ENCODE measurements at places on chromosomes 1 and 21. TPM values are rescaled to one million over a fixed set of nuclear protein-coding genes. Genes with fewer than 3 reads are reported as not detected.

DNA sequence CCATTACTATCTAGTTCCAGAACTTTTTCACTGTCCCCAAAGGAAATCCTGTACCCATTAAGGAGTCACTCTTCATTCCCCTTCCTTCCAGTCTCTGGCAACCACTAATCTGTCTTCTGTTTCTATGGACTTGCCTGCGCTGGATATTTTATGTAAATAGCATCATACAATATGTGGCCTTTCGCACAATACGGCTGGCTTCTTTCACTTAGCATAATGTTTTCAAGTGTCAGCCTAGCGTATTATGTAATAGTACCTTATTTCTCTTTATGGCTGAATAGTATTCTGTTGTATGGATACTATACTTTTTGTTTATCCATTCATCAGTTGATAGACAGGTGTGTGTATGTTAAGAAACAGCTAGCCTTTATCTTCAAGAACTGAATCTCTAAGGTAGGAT lies 14.3 kb downstream of the ATF3 start:
- DNase-seq = no peak

- no peak for DNase-seq
Measured at GRCh38 chr1:176701151-176701866, 238.3 kb downstream of the PAPPA2 start.

DNA sequence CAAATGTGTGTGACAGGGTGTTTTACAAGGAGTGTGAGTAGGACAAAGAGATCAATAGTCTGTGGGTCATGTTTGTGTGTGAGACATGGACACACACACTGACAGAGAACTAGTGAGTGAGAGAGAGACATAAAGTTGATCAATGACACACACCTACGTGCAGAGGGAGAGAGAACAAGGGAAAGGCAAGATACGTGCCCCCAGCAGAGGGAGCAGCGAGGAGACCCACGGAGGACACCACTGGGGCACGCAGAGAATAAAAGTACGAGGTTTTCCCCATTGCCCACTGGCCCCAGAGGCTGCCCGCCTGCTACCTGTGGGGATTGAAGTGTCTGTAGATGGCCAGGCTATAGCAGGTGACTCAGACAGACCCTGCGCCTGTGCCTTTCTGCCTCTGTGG lies 130.2 kb upstream of the CSF3R start:
- DNase-seq = no peak

GRCh38 chr1:214303141-214303930 lies 22.4 kb downstream of the SMYD2 start:
- DNase-seq = no peak

ZNF669 gene
- 12.0 TPM for total RNA-seq

DNA sequence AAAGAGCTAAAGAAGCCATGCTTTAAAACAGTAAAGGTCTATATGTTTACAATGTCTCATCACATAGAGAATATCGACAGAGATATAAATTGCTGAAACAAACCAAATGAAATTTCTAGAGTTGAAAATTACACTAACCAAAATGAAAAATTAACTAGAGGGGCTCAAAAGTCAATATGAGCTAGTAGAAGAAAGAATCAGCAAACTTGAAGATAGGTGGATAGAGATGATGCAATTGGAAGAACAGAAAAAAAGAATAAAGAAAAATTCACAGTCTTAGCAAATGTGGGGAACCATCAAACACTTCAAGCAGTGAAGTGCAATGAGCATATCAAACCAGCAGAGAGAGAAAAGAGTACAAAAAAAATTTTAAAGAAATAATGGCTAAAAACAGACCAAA lies 24.1 kb upstream of the DSCAM start:
- DNase-seq = no peak

DNA sequence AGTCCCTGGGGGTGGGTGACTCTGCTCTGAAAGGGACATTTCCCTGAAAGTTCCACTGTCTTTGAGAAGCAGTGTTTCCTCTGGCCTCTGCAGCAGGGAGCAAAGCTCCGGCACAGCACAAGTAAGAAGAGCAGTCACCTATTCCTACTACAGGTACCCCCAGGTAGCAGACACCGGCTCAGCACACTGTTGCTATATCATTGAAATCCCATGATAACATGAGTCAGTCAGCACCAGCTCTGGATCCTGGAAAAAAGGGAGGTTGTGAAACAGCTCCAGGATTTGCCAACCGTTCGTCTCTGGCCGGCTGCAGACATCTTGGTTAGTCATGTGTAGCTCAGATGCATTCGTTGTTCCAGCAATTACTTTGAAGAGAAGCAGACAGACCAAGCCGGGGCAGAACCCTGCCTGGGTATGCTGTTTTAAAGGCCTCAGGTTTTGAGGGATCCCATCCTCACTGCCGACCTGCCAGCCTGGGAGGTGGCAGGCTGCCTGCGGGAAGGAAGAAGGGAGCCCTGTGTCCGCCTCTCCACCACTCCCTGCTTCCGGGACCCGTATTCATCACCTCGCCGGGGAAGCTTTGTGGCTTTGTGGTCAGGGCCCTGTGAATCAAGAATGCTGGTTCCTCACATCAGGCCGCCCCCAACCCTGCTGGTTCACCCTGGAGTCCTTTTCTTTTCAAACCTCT lies 139.2 kb downstream of the CLIC6 start:
- DNase-seq = peak; percentile 81

All from CD4-positive, alpha-beta memory T cell (primary cell).